H4 (cell line): ENCODE measurements at places on chromosomes 4 and X.
A peak's percentile ranks its signal among the peaks of the same experiment; 100 is the strongest.

DNA sequence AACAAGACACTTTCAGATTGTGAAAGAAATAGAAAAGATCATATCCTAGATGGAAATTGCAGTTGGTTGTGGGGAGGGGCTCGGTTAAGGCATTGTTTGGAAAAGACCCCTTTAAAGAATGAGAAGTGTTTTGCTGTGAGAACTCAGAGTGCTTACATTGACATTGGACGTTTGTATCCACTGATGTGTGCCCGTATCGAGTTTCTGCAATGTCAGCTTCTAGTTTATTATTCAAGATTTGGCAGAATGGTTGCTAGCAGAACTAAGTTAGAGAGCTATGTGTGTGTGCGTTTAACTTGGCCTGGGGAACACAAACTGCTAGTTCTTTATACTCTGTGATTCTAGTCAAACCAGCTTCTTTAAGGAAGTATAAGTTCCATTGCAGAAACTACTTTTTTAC is 2702.5 kb downstream of the PCDH7 start:
- no peak for DNase-seq

DNA sequence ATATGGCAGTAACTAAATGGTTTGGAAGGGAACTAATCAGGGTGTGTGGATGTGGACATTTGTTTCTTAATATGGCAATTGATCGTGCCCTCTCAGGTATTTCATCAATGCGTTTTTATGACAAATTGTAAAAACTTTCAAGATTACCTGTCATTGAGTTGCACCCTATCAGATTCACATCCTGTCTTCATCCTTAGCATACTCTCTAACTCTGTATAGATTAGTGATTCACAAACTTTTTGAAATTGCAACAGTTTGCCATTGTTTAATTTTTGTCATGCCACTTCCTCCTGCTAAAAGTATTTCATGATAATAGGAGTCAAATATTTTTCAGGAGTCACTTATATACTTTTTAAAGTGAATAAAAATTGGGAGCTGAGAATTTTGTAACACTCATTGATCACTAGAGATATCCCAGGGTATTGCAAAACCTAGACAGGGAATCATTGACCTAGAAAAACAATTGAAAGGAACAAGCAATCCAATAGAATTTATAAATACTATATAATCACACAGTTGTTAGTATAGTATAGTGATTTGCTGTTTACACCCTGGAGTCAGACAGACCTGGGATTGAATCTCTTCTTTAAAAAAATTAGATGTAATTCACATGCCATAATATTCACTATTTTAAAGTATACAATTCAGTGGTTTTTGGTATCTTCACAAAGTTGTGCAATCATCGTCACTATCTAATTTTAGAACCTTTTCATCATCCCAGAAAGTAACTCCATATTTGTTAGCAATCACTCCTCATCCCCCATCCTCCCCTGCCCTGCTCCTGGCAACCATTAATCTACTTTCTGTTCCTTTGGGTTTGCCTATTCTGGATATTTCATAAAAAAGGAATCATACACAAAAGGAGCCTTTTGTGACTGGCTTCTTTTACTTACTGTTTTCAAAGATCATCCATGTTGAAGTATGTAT is 8.9 kb downstream of the MID2 start:
- DNase-seq: no peak

DNA sequence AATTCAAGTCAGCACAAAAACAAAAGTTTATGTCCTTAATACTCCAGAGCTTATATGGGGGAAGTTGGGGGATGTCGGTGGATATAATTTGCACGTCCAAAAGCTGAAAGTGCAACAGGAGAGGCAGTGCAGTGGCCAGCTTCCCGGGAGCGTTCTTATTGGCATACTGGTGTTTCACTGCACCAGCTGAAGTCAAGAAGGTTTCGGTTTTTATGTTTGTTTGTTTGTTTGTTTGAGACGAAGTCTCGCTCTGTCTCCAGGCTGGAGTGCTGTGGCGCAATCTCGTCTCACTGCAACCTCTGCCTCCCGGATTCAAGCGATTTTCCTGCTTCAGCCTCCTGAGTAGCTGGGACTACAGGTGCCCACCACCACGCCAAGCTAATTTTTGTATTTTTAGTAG is 28.6 kb upstream of the TLR3 start:
- no peak for DNase-seq

- DNase-seq: no peak
These were observed 141.6 kb downstream of the FBXO8 start for GRCh38 chr4:174141876-174142275.

GRCh38 chrX:88982933-88983332 is 235.9 kb downstream of the CPXCR1 start:
- DNase-seq: no peak

- DNase-seq: no peak
These were observed 587.5 kb upstream of the MAGEB2 start for GRCh38 chrX:29627833-29628232.

GRCh38 chr4:187961171-187961570 is 34.4 kb upstream of the ZFP42 start:
- no peak for DNase-seq

DNA sequence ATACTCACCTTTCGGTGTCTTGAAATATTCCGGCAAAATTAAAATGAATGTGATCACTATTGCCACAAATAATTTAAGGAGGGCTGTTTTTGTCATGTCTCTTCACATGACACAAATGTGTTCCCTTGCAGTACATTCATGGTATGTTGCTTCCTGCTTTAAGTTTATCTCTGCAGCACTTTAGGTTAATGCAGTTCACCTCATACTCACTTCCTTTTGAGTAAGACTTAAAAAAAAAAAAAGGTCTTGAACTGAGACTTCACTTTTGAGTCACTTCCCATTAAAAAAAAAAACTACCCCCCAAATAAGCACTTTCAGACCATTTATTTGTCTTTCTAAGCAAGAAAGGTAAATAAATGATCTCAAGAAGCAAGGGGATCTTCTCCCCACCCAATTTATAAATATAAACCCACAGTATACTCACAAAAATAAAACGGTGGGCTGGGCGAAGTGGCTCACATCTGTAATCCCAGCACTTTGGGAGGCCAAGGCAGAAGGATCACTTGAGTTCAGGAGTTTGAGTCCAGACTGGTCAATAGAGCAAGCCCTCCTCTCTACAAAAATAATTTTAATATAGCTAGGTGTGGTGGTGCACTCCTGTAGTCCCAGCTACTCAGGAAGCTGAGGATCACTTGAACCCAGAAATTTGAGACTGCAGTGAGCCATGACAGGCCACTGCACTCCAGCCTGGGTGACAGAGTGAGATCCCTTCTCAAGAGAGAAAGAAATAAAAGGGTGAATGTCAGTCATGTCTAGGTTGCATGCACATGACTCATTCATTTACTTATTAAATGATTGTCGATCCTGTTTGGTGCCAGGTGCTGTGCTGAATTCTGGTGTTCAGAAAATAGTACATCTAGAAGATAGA is at the start of gene TMEM156:
Gene TMEM156 (minus strand): TSS at position 192 of the 868 bp plus-strand sequence. CDS start 96 bp downstream, at position 96.
- DNase-seq: peak; percentile 65
